ENCODE measurements at places on chromosomes 11 and 22.

GRCh38 chr11:130510407-130511006 lies 62.1 kb downstream of the ADAMTS15 start:
- peaks cover 4% of the 10 kb centered on the region for H3K27me3 ChIP-seq
- peaks cover under 1% of the 10 kb centered on the region for H3K36me3 ChIP-seq
- DNase-seq = no peak
- no peak overlapping the region for H3K27ac ChIP-seq

DNA sequence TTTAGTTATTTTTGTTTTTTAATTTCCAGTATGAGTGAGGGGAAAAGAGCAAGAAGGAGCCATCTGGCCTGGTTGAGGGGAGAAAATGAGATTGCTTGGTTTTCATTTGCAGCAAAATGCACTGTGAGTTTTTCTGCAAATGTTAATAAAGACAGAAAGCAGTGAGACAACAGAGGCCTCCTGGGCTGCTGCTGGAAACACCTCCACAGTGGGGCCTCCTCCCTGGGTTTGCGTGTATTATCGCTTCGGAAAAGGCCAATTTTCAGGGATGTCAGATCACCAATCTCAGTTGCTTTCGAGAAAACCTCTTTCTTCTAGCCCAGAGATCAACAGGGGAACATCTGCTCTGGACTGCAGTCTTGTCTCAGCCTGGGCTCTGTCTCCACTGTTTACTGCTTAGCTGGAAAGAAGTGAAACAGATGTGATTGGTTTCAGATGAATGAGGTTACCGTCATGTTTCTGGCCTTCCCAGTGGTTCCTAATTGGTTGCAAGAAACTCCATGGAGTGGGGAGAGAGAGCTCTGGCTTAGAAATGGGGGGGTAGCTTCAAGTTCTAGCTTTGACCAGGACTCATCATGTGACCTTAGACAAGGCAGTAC lies 17.3 kb downstream of the TSPAN18 start:
- no peak for DNase-seq

GRCh38 chr11:67345920-67346819 lies 7.2 kb downstream of the POLD4 start:
- H3K36me3 ChIP-seq = peaks cover 6% of the 10 kb centered on the region
- peak overlapping the region; percentile 57 for H3K27ac ChIP-seq
- peaks cover 19% of the 10 kb centered on the region for H3K4me1 ChIP-seq
- no peak overlapping the region for H3K4me3 ChIP-seq
- no peak for DNase-seq

- DNase-seq = no peak
- H3K4me1 ChIP-seq = no peaks in the 10 kb centered on the region
- H3K4me3 ChIP-seq = no peak overlapping the region
These were observed 16.1 kb upstream of the MAPK11 start for GRCh38 chr22:50286275-50286674.

GRCh38 chr11:68276861-68277260 lies 5.1 kb upstream of the C11orf24 start:
- H3K27ac ChIP-seq = no peak overlapping the region
- no peak for DNase-seq
- no peaks in the 10 kb centered on the region for H3K27me3 ChIP-seq
- no peaks in the 10 kb centered on the region for H3K4me1 ChIP-seq

GRCh38 chr11:33912405-33913361 lies 20.8 kb upstream of the LMO2 start:
- no peaks in the 10 kb centered on the region for H3K36me3 ChIP-seq
- H3K4me3 ChIP-seq = no peak overlapping the region
- peaks cover 2% of the 10 kb centered on the region for H3K4me1 ChIP-seq
- no peak for DNase-seq
- no peak overlapping the region for H3K27ac ChIP-seq
- peaks cover 4% of the 10 kb centered on the region for H3K27me3 ChIP-seq

DNA sequence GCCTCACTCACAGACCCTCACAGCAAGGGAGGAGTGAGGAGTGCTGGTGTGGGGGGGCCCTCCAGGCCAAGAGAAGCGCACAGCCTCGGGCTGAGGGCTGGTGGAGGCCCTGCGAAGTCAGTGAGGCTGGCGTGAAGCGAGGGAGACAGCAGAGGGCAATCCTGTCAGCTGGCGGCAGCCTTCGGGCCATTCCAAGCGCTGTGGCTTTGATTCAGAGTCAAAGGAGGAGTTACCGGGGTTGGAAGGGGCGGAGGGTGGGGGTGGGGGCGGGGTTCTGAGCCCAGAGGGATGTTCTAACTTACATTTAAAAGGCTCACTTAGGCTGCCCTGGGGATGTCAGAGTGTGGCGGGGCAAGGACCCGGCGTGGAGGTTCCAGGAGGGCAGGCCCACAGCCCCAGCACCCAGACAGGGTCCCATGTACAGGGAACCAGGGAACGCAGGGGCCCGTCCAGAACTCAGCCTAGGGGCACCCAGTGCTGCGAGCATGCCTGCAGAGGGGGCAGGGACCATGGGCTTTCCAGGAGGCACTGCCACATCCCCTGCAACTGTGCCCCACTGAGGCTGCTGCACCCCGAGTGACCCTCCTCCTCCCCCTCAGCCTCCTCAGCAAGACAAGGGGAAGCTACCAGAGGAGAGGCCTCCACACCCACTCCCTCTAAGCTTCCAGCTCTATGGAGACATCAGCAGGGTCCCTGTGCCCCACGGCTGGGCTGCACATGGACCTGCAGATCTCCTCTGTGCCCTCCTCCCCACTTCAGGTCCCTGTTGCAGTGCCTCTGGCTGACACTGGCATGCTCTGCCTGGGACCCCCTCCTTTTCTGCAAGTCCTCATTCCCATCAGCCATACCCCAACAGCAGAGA lies 39.7 kb upstream of the TTLL12 start:
- DNase-seq = no peak
- peaks cover 12% of the 10 kb centered on the region for H3K4me1 ChIP-seq
- H3K27me3 ChIP-seq = peaks cover 40% of the 10 kb centered on the region
- no peak overlapping the region for H3K4me3 ChIP-seq
- H3K36me3 ChIP-seq = no peaks in the 10 kb centered on the region

GRCh38 chr11:111365722-111366559 lies 13.1 kb downstream of the POU2AF1 start:
- no peak overlapping the region for H3K4me3 ChIP-seq
- no peak overlapping the region for H3K27ac ChIP-seq
- H3K27me3 ChIP-seq = no peaks in the 10 kb centered on the region
- no peaks in the 10 kb centered on the region for H3K36me3 ChIP-seq

GRCh38 chr11:82003671-82004515 lies 729.8 kb downstream of the FAM181B start:
- DNase-seq = no peak
- no peaks in the 10 kb centered on the region for H3K36me3 ChIP-seq
- H3K27me3 ChIP-seq = no peaks in the 10 kb centered on the region

DNA sequence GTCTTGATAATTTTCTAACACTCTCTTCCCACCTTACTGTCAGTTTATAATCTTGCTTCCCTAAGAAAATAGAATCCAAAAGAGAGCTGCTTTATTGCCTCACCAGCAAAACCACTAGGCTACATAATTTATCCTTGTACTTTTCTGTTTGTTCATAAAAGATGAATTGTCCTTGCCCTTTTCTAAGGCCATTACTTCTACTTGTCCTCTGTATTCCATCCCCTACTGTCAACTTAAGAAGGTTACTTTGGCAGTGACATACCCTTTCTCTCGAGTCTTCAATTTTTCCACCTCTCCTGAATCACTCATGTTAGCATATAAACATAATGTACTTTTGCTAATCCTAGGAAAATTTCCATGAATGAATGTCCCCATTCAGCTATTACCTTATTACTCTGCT lies 18.0 kb downstream of the BIRC2 start:
- peaks cover 46% of the 10 kb centered on the region for H3K36me3 ChIP-seq
- H3K27me3 ChIP-seq = no peaks in the 10 kb centered on the region
- H3K27ac ChIP-seq = no peak overlapping the region

DNA sequence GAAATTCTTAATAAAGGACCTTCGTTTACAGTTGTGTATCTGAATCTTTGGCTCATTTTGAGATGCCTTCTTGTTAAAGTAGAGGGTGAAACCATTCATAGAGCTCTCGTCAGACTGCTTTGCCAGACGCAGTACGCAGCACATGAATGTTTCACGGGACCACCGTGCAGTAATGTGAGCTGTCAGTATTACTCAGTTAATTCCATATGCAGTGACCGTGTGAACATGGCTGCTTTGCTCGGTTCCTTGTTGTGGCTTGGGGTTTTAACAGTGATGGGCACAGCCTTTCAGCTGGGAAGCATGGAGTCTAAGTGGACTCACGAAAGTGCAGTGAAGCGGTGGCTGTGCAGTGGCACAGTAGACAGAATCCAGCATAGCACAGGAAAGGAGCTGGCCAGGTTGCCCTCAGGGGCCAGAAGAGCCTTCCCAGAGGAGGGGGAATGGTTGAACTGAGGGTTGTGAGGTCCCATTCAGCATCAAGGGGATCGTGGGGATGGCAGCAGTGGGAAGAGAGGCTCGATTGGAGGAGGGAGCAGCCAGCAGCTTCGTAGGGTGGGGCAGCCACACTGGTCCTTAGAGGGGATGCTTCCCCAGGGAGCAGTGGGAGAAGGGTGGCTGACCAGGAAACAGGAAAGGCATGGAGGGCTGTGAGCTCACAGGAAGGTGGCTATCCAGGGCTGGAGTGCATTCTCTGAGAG lies 31.4 kb downstream of the PPFIA1 start:
- no peaks in the 10 kb centered on the region for H3K27me3 ChIP-seq
- DNase-seq = no peak
- H3K36me3 ChIP-seq = peaks cover 11% of the 10 kb centered on the region
- no peak overlapping the region for H3K27ac ChIP-seq

All from progenitor cell of endocrine pancreas (in vitro differentiated cells).